H9 (cell line): ENCODE measurements at places on chromosomes 5 and 9. TPM values are rescaled to one million over a fixed set of nuclear protein-coding genes. Genes with fewer than 3 reads are reported as not detected.

The LCN1 gene
- total RNA-seq: not detected in 2 replicates

The ZFP62 gene
- 16.2 and 19.6 TPM in 2 replicates for total RNA-seq

The DOCK2 gene
- total RNA-seq: 7.8 and 8.3 TPM in 2 replicates

The SARDH gene
- total RNA-seq: 5.3 TPM in 2 replicates

The FOXD4L5 gene
- total RNA-seq: 0.13 TPM in 1 of 2 replicates, not detected in the other

The RABEPK gene
- total RNA-seq: 21.8 and 24.4 TPM in 2 replicates

The MRPS30 gene
- 76.3 and 78.0 TPM in 2 replicates for total RNA-seq

The SPINK7 gene
- not detected in 2 replicates for total RNA-seq

The SLC28A3 gene
- total RNA-seq: not detected in 2 replicates

The GMCL2 gene
- total RNA-seq: not detected in 2 replicates

The PAEP gene
- not detected in 2 replicates for total RNA-seq

The CD74 gene
- total RNA-seq: 19.5 and 19.9 TPM in 2 replicates

The CCNO gene
- total RNA-seq: 0.24 and 0.42 TPM in 2 replicates

DNA sequence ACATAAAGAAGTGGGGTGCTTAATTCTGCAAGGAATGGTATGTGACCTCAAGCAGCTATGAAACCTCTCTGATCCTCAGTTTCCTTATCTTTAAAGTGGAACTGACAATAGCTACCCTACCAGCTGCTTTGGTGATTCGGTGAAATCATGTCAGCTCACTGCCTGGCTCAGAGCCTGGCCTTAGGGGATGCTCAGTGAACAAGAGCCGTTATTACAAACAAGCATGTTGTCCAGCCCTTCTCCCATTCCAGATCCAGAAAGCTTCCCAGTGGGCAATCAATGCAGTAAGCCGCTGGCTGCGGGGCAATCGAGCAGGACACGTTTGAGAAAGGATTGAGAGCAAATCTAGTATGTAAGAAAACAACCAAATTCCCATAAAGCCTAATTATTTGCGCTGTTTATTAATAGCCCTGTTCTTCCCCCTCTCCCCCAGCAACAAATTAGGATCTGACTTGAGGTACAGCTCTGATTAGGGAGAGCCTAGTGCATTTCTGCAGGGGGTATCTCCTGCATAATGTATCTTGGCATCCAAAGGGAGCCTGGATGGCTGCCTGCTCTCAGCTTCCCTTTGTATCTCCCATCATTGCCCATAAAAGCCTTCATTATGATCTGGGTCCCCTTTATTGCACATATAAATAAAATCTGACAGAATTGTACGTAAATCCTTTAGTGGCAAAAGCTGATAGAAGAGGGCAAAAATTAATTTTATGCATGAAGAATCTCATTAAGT, 371.4 kb downstream of the TMEM232 start:
- no peaks in the 10 kb centered on the region for H3K4me1 ChIP-seq
- no peaks in the 10 kb centered on the region for H3K36me3 ChIP-seq
- no peak for DNase-seq
- no peaks in the 10 kb centered on the region for H3K27me3 ChIP-seq
- H3K27ac ChIP-seq: no peak overlapping the region
- H3K4me3 ChIP-seq: no peak overlapping the region

- H3K27me3 ChIP-seq: no peaks in the 10 kb centered on the region
- H3K36me3 ChIP-seq: no peaks in the 10 kb centered on the region
- no peak overlapping the region for H3K27ac ChIP-seq
- DNase-seq: no peak
Observed at GRCh38 chr9:7439355-7439995, 360.1 kb downstream of the DMAC1 start.

DNA sequence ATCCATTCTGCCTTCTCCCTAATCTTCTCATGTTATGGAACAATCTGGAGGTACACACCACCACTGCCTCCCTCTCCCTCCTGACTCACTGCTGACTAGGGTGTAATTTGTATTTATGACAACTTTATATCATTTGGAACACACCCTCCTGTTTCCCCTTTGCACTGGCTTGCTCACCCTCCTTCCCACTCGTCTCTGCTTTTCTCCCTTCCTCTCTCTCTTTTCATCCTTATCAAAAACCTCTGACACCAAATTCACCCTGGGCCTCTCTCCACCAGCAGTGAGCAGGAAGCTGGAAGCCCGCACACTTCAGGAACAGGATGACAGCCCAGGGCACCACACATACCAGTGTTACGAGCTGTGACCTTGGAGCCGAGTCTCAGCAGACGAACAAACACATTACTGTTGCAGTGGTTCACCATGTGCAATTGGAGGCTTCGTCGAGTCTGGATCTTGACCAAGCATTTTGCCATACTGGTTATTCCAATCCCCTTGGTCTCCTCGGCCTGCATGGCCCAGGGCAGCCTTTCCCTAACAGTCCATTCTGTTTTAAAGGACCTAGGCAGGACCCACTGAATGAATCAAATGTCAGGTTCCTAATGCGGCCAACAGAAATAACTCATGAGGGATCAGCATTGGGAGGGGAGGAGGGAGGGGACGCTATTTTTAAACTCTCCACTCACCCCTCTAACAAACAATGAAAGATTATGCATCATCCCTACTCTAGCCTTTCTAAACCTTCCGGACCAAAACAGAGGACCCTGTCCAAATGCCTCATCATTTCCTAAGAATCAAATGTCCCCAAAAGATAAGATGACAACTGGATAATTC, 203.9 kb upstream of the RASEF start:
- peaks cover 4% of the 10 kb centered on the region; the same call in 1 of the 2 replicates for H3K4me1 ChIP-seq
- H3K27me3 ChIP-seq: no peaks in the 10 kb centered on the region
- no peak overlapping the region for H3K4me3 ChIP-seq
- H3K27ac ChIP-seq: no peak overlapping the region

DNA sequence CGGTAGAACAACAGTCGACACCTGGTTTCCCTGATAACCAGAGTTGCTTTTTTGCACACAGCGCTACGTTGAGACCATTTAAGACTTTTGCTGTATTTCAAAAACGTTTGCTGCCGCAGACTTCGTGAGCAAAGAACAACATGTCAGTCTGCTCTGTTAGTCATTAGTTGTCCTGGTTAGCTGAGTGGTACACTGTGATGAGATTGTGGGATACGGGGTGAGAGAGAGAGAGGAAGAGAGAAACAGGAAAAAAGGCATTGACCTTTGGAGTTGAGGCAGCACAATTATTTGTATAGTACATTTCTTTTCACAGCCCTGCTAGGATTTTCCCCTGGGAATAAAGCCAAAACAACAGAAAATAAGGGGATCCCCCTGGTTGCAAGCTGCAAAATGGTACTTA, 306.1 kb upstream of the WWC1 start:
- H3K4me3 ChIP-seq: no peak overlapping the region
- H3K27me3 ChIP-seq: no peaks in the 10 kb centered on the region
- no peak overlapping the region for H3K27ac ChIP-seq
- no peaks in the 10 kb centered on the region; the same call in 1 of the 2 replicates for H3K4me1 ChIP-seq
- H3K36me3 ChIP-seq: no peaks in the 10 kb centered on the region; the same call in 1 of the 2 replicates

GRCh38 chr9:35424356-35425352, 65.3 kb upstream of the RUSC2 start:
- DNase-seq: no peak
- H3K36me3 ChIP-seq: no peaks in the 10 kb centered on the region
- no peaks in the 10 kb centered on the region for H3K4me1 ChIP-seq
- no peak overlapping the region for H3K27ac ChIP-seq
- no peaks in the 10 kb centered on the region for H3K27me3 ChIP-seq

- no peaks in the 10 kb centered on the region for H3K27me3 ChIP-seq
- peaks cover 12% of the 10 kb centered on the region for H3K36me3 ChIP-seq
- no peak for DNase-seq
- no peak overlapping the region for H3K4me3 ChIP-seq
- H3K4me1 ChIP-seq: no peaks in the 10 kb centered on the region; the same call in 1 of the 2 replicates
Observed at GRCh38 chr5:75374394-75374814, 37.4 kb downstream of the HMGCR start.

GRCh38 chr5:135703016-135703550, 124.3 kb upstream of the CXCL14 start:
- H3K4me1 ChIP-seq: no peaks in the 10 kb centered on the region
- no peak overlapping the region for H3K27ac ChIP-seq
- H3K4me3 ChIP-seq: no peak overlapping the region
- no peaks in the 10 kb centered on the region for H3K36me3 ChIP-seq

- H3K4me1 ChIP-seq: peaks cover 2% of the 10 kb centered on the region; the same call in 1 of the 2 replicates
- DNase-seq: no peak
- H3K27ac ChIP-seq: no peak overlapping the region
- no peak overlapping the region for H3K4me3 ChIP-seq
Observed at GRCh38 chr5:109452661-109453060, 42.9 kb upstream of the PJA2 start.

GRCh38 chr5:173835131-173835530, 53.0 kb upstream of the CPEB4 start:
- H3K4me1 ChIP-seq: no peaks in the 10 kb centered on the region
- H3K36me3 ChIP-seq: no peaks in the 10 kb centered on the region
- H3K4me3 ChIP-seq: no peak overlapping the region
- no peaks in the 10 kb centered on the region for H3K27me3 ChIP-seq
- DNase-seq: no peak

- no peak overlapping the region for H3K27ac ChIP-seq
- peaks cover 16% of the 10 kb centered on the region; the same call in 1 of the 2 replicates for H3K4me1 ChIP-seq
- H3K36me3 ChIP-seq: peaks cover 3% of the 10 kb centered on the region; the same call in 1 of the 3 replicates
- DNase-seq: no peak
- no peaks in the 10 kb centered on the region for H3K27me3 ChIP-seq
Observed at GRCh38 chr5:34487159-34487879, 168.8 kb upstream of the RAI14 start.

- H3K36me3 ChIP-seq: no peaks in the 10 kb centered on the region
- H3K27me3 ChIP-seq: peaks cover 62% of the 10 kb centered on the region
- H3K4me3 ChIP-seq: peak overlapping the region; percentile 47
- peaks cover 5% of the 10 kb centered on the region; the same call in 1 of the 2 replicates for H3K4me1 ChIP-seq
Observed at GRCh38 chr5:159105145-159106053, 5.7 kb upstream of the EBF1 start.

GRCh38 chr5:71974622-71975021, 132.7 kb upstream of the MAP1B start:
- DNase-seq: no peak
- H3K4me1 ChIP-seq: no peaks in the 10 kb centered on the region
- H3K27me3 ChIP-seq: no peaks in the 10 kb centered on the region
- H3K4me3 ChIP-seq: no peak overlapping the region

DNA sequence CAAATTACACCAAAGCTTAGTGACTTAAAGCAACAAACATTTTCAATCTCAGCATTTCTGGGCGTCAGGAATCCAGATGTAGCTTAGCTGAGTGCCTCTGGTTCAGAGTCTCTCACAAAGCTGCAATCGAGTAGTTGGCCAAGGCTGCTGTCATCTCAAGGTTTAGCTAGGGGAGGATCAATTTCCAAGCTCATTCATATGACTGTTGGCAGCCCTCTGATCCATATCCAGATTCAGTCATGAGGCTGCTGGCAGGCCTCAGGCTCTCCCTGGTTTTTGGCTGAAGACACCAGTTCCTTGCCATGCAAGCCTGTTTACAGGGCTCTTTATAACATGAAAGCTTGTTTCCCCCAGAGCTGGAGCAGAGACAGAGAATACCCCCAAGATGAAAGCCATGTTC, 419.5 kb upstream of the TLE4 start:
- no peaks in the 10 kb centered on the region for H3K36me3 ChIP-seq
- no peaks in the 10 kb centered on the region for H3K4me1 ChIP-seq
- H3K4me3 ChIP-seq: no peak overlapping the region
- no peak for DNase-seq
- H3K27ac ChIP-seq: no peak overlapping the region
- H3K27me3 ChIP-seq: no peaks in the 10 kb centered on the region

GRCh38 chr5:133831491-133832224, 136.8 kb downstream of the C5orf15 start:
- no peaks in the 10 kb centered on the region; the same call in 1 of the 2 replicates for H3K4me1 ChIP-seq
- DNase-seq: no peak
- H3K27me3 ChIP-seq: no peaks in the 10 kb centered on the region
- no peak overlapping the region for H3K27ac ChIP-seq

GRCh38 chr5:177300951-177301350, 2.6 kb downstream of the RAB24 start:
- peaks cover 56% of the 10 kb centered on the region for H3K36me3 ChIP-seq
- DNase-seq: no peak
- H3K27me3 ChIP-seq: no peaks in the 10 kb centered on the region
- H3K4me3 ChIP-seq: no peak overlapping the region
- no peak overlapping the region for H3K27ac ChIP-seq
